ENCODE measurements at places on chromosomes 5 and 9.

- DNase-seq: no peak
Observed at GRCh38 chr5:103223031-103223955, 35.3 kb upstream of the MACIR start.

DNA sequence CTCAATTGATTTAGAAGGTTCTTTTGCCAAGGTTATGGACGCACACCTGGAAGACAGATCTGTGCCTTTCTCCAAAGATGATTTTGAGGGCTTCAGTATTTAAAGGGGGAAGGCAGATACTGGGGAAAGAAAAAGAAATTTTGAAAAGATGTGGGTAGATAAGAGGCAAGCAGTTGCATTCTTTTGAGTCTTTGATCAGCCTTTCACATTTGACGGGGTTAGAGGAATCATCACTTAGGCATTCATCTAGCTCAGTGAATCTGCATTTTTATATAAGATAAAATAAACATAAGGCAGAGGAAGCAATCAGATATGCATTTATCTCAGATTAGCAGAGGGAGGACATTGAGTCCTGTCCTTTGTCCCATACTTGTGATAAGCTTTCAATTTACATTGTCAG is 243.4 kb upstream of the RAI14 start:
- DNase-seq: no peak

- DNase-seq: no peak
Observed at GRCh38 chr5:106680330-106680729, 990.4 kb downstream of the EFNA5 start.

GRCh38 chr5:14665949-14666348 is 1.4 kb downstream of the OTULIN start:
- DNase-seq: no peak

- peak; percentile 57 for DNase-seq
Observed at GRCh38 chr5:72848474-72849428, 32.3 kb downstream of the TNPO1 start.

- no peak for DNase-seq
Observed at GRCh38 chr9:137744632-137745183, 125.9 kb downstream of the EHMT1 start.

DNA sequence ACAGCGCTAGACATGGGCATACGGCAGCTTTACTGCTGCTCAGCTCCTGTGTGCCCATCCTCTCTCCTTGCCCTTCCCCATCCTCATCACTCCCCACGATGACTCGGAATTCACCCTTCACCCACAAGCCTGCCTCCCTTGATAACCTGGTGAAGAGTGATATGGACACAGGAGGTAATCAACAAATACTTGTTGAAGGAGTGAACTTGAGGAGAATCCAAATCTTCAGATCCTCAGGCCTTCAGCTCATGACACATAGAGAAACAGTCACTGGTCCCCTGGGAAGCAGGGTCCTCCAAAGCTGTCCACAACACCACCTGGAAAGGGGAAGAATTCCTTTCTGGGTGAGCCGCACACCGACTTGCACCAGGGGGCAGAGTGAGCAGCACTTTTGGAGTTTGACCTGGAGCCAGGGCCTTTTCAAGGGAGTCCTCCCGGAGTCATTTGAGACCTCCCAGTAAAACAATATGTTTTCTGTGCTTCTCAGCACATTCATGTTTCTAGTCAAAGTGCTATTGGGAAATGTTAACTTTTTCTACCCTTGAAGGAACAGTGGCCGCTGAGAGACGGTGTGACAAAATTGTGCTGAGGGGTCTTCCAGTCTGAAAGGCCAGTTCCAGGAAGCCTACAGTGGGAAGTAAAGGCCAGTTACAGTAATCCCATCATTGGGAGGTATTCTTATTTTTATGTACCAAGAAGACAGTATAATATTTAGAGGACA is 332.3 kb downstream of the CWC27 start:
- no peak for DNase-seq

Data from T-helper 2 cell (primary cell).